ENCODE measurements at places on chromosomes 5 and 9.

- no peak for DNase-seq
These were observed 4.6 kb upstream of the UGCG start for GRCh38 chr9:111891910-111892499.

DNA sequence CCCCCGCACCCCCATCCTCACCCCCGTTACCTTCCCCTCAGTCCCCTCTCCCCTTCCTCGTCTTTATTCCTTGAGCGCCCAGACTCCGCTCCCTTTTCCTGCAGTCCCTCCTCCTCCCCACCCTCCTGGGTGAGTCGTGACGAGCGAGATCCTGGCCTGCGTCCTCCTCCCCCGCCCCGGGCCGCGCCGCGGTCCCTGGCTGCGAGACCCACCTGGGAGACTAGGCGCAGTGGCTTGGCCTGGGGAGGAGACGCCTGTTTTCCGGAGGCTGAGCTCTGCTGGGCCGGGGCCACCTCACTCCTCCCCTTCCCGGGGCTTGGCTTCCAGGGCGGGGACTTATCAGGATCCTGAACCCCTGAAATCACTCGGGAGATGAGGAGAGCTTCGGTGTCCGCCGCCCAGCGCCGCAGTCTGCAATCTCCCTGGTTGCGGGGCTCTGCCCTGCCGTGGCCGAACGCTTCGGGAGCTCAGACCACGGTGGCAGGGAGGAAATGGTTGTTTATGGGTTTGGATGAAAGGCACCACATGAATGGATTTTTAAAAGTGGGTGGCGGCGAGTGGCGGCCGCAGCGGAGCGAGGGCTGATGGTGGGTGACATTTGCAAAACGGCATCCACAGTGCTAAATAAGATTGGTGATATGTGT, 984 bp downstream of the STXBP1 start:
- peak; percentile 79 for DNase-seq

- no peak for DNase-seq
These were observed 202.0 kb upstream of the KLF9 start for GRCh38 chr9:70616228-70616990.

- DNase-seq, result no peak
These were observed 213.7 kb upstream of the NR4A3 start for GRCh38 chr9:99607842-99608448.

DNA sequence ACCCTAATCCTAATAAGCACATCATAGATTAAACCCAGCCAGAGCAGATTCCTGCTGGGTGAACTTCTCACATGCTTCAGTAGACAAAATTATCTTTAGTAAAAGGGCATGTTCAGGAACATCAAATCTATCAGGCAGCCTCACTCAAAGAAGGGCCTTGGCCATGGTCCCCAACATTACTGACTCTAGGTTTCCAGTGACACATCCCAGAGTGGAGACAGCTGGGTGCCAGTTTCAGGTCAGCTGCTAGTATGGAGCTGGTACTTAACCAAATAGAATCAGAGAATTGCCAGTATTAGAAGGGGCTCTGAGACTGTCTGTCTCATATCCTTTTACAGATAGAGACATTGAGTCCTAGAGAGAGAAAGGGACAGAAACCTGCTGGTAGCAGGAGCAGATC, 44.1 kb upstream of the GALNT10 start:
- DNase-seq, result no peak

DNA sequence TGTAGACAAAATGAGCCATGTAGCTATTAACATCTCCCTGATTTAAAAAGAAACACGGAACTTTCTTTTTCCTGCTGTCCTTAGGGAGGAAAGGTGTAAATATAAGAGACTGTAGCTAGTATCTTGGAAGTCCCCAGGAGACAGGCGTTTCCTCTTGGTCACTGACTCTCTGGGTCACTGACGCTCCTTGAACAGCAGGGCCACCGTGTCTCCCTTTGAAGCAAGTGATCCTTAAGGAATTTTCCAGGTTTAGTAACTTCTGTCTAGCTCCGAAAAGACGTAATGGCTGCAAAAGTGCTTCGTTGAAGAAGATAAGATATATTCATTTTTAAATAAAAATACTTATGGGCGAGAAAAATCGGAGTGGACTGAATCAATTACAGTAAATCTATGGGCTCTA, 745 bp upstream of the CLTA start:
- DNase-seq, result peak; percentile 37

DNA sequence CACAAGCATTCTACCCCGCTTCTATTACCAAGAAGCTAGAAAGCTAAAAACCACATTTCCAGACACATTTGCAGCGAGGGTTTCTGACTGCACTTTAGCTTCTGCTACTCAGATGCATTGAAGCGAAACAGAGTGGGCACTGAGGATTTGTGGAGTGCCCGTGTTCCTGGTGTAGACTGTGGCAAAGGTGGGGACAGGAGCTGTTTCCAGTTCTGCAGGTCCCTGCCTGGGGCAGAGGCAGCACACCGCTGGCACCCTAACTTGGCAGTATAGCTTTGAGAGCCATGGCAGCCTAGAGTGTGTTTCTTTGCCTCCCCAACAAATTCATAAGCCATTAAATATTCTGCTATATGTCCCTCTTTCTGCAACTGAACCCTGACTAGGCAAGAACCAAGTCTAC, 108.6 kb upstream of the SPOCK1 start:
- no peak for DNase-seq

- no peak for DNase-seq
These were observed 1.4 kb downstream of the RGS7BP start for GRCh38 chr5:64507264-64507605.

- DNase-seq, result peak; percentile 27
These were observed 256.9 kb downstream of the GLIS3 start for GRCh38 chr9:4042991-4043390.

DNA sequence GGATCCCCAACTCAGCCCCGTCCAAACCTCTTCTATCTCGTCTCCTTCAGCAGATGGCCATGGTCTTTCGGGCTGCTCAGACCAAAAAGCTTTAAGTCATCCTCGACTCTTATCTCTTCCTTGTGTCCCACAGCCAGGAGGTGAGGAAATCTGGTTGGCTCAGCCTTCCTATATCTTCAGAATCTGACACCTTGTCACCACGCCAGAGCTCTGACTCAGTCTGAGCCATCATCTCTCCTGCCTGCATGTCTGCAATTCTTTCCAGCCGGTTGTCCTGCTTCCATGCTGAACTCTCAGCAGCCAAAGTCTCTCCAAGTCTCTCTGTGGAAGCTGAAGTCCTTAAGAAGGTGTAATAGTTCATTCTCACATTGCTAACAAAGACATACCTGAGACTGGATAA, 419.3 kb upstream of the ADAMTS16 start:
- no peak for DNase-seq

GRCh38 chr5:142901476-142902185, 131.5 kb downstream of the ARHGAP26 start:
- peak; percentile 60 for DNase-seq
